Stimulated activated CD8-positive, alpha-beta memory T cell treated with anti-CD3 and anti-CD28 coated beads, Interleukin-7, amount 100 ng/mL, for 24 hours (primary cell): ENCODE measurements at places on chromosomes 12 and 14.

GRCh38 chr12:1809591-1810190, 10.7 kb upstream of the LRTM2 start:
- no peak for DNase-seq

DNA sequence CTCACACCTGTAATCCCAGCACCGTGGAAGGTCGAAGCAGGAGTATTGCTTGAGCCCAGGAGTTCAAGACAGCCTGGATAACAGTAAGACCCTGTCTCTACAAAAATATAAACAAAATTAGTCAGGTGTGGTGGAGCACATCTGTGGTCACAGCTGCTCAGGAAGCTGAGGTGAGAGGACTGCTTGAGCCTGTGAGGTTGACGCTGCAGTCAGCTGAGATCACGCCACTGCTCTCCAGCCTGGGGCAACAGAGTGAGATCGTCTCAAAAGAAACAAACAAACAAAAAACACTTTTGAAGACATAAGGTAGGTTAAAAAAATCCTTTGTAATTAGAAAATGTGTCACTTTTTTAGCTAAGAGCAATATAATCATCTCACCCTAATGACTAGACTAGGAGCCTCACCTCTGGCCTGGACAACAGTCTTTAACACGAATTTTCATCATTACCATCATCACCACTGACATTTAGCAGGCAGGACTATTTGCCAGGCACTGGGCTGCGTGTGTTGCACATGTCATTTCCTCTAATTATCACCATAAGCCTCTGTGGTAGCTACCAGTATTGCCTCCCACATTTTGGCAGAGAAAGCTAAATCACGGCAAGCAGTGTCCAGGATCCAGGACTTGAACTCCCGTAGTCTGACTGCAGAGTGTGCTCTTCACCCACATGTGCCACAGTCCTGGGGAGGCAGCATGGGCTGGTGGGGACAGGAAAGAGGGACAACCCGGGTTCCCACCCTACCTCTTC, 4.6 kb upstream of the SYCP3 start:
- DNase-seq = no peak

DNA sequence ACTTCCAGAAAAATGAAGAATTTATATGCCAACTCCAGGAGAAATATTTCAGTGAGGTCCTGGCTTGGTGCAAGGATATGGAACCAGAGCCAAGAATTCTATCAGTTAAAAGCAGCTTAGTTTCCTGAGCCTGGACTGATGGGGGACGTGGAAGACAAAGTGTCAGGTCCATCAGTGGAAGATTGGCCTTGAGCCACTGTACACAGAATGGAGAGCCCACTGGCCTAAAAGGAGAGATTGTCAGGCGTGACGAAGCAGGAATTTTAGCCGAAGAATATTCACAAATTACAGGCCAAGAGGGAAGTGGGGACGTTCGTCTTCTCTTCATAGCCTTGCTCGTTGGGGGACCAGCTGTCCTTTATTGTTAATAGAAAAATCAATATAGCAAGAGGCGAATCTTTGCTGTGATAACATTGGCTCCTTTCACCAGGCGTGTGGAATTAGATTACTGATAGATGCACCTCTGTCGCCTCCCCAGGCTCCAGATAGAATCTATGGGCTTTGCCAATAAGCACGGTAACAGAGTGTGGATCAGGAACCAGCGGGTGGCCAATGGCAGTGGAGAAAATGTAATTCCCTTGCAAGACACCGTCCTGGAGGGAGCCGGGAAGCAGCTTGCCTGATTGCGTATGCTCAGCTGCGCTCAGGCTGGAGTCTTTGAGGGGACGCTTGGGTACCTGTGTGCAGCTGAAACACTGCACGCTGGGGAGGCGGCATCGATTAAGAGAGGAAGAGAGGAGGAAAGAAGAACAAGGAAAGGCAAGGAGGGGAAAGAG, 56.4 kb downstream of the TMEM132C start:
- DNase-seq = no peak

DNA sequence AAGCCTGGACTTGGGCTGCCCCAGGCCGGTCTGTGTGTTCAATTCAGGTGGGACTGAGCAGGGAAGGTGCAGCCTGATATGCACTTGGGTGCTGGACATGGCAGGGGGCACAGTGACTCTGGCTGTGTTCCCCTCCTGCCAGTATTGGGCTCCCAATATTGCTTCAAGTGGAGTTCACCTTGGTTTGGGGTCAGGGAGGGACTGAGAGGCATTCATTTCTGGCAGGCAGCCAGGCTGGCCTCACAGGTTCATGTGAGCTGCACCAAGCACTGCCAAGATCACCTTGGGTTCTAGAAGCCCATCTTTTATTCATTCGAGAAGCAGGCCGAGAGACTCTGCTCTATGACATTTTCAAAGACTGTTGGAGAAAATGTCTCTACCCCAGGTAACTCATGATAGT, 245.0 kb downstream of the CHST11 start:
- DNase-seq = no peak

DNA sequence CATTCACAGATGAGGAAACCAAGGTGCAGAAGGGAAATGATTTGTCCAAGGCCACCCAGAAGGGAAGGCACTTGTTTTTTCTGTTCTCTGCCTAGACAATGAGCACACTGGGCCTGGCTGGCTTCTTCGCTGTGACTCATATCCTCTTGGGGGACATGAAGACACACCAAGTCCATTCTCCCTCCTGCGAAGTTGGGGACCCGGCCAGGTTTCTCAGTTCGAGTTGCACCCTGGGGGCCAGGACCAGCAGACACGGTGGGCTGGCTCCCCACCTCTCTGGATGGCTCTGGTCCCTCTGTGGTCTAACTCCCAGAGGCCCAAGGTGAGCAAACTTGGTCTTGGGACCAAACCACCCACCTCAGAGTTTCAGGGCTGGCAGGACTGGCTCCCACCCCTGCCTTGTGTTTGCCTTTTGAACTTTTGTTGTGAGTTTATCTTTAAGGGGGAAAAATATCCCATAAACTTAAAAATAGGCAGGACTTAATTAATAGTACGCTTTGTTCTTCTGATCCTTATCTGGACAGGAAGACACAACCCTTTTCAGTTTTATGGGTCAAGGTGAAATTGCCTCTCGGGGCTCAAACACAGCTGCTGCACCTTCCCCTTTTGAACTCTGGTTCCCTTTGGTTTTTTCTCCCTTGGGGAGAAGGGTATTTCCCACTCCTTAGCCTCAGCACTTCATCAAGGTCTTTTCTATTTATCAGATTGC, 9.0 kb upstream of the MLEC start:
- DNase-seq = no peak

DNA sequence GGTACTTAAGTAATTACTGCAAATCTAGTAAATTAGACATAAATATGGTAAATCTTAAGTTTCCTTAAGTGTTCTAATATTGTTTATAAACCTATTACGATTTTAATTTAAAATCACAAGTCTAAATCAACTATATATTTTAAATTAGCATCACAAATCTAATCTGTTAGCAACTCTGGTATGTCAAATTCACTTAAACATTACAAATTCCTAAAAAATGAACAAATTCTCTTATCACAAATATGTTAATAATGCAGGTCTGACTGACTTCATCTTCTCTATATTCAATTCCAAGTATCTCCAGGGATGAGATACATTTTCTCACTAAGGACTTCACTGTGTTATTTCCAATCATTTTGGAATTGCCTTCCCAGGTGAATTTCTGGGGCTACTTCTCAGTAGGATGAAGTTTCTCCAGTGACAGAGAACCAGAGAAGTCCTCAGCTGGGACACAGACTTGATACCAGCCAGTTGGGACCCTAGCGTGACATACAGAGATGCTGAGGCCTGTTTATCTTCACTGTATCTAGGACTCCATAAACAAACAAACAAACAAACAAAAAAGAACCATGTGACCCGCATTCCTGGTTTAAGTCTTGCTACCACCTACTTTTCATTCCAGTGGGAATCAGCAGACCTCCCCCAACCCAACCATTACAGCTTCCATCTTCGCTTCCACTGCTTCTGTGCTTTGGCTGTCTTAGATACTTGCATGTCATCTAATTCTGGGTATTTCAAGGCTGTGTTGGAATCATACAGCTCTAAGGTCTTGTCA, 21.8 kb downstream of the CFAP251 start:
- no peak for DNase-seq

- no peak for DNase-seq
These were observed 263.4 kb upstream of the PLEKHG7 start for GRCh38 chr12:92439420-92439805.

DNA sequence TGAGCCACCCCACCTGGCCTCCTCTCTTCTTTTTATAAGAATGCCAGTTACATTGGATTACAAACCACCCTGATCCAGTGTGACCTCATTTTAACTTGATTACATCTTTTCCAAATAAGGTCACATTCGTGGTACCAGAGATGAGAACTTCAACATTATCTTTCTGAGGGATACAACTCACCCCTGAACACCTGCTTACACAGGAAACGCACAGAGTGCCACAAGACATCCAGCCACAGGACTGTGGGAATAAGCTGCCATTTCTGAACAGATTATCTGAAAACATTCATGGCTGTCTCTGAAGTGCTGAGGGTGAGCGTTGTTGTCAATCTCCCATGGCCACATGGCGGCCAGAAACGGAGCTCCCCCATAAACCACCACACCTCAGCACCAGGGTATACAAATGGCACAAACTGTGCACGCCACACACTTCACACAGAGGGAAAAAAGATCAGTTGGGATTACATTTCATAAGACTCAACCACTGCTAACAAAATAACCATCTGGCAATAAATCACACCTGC, 23.7 kb downstream of the FOXN3 start:
- DNase-seq = no peak

- no peak for DNase-seq
These were observed at the start of gene DHRS2 for GRCh38 chr14:23636317-23637211. Gene DHRS2 (plus strand): TSS chr14:23636364. CDS start chr14:23638865, 2,501 bp downstream.

DNA sequence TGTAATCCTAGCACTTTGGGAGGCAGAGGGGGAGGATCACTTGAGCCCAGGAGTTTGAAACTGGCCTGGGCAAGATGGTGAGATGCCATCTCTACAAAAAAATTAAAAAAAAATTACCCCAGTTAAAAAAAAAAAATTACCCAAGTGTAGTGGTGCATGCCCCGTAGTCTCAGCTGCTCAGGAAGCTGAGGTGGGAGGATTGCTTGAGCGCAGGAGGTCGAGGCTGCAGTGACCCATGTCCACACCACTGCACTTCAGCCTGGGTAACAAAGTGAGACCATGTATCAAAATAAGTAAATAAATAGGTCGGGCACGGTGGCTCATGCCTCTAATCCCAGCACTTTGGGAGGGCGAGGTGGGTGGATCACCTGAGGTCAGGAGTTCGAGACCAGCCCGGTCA, 128.8 kb downstream of the VRK1 start:
- no peak for DNase-seq

DNA sequence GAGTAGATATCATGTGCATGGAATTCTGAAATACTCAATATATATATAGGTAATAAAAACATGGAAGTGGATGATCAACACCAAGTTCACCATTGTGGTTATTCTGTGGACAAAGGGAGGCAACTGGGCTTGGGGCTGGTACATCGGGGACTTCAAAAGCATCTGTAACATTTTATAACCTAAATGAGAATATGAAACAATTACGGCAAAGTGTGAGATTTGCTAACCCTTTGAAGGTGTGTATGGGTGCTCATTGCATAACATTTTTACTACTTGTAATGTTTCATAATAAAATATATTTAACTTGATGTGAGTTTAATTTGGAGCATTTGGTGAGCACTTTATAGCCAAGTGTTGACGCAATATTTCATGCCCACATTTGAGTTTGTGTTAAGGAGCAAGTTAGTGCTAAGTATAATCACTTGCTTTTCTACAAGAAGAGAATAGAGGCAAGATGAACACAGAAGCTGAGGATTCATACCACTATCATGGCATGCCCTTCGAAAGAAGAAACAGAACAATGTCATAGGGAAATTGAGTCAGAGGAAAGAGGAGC, 109.3 kb downstream of the NTN4 start:
- no peak for DNase-seq

DNA sequence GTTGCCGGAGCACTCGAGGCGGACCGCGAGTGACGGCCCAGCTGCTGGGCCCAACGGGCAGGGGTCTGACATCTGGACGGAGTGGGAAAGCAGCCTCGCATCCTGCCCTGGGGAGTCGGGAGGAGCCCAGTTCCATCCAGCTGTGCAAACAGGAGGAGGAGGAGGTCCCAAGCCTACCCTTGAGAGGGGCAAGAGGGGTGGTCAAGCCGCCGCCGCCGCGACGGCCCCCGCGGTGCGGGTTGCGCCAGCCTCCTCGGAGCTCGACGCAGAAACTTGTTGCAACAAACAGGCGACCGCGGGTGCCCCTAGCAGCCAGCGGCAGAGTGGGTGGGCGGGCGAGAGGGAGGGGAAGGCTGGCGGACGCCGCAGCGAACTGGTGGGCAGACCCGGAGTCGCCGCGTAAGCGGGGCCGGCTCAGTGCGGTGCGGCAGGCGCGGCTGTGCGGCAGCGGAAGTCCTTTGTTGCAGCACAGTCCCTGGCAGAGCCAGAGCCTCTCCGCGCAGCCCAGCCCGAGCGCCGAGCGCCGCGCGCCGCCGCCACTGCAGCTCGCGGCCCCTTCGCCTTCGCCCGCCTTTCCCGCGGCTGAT, at the start of gene ZBTB1:
TSS of gene ZBTB1 (plus strand) at position 461 of the 587 bp plus-strand sequence. CDS start 16,735 bp downstream, outside the sequence.
- DNase-seq = peak; percentile 65
